ENCODE measurements at places on chromosomes 11 and 22. TPM values are rescaled to one million over a fixed set of nuclear protein-coding genes. Genes with fewer than 3 reads are reported as not detected.

The MMP27 gene
- total RNA-seq = not detected

The CDC42EP2 gene
- 5.6 TPM for total RNA-seq

The OR4D5 gene
- total RNA-seq = not detected

DNA sequence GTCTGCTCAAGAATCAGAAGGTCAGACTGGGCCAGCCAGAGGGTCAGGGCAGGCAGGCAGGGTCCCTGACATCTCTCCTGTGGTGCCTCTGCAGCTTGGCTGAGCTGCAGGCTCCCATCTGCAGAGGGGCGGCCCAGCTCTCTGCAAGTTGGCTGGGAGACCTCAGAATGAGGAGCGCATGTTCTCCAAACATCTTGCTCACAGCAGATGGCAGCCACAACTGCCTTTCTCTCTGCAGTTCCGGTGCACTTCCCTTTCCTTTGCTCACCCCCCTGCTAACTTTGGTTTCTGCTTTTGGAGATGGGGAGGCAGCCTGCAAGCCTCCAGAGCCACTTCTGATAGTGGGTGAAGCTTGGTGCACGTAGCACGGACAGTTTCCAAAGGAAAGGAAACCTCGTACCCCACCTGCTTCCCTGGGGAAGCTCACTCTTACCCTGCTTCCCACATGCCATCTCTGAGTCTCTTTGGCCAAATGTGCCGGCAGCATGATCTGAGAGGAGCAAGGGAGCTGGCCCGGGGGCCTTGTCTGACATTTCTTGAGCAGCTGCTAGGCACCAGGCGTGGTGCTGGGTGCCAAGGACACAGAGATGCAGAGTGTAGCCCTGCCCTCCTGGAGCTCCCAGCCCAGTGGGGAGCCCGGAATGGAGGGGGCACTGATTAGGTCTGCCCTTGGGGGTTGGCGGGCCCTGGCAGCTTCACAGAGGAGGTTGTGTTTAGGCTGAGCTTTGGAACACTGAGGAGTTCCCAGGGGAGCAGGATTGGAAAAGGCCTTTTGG lies 18.2 kb downstream of the DAGLA start:
- no peak for DNase-seq

DNA sequence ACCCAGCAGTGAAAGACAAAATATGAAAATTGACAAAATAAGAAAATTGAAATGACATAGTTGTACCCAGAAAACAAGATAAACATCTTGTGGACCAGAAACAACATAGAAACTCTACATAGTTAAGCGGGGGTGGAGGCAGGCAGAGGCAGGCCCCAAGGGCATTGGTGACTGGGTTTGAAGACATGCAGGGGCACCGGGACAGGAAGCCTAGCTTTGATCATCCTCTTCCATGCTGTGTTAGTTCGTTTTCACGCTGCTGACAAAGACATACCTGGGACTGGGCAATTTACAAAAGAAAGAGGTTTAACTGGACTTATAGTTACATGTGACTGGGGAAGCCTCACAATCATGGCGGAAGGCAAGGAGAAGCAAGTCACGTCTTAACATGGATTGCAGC lies 33.5 kb upstream of the CRTAM start:
- DNase-seq = no peak

- peak; percentile 35 for DNase-seq
Measured at GRCh38 chr11:78432058-78432515, 14.5 kb upstream of the GAB2 start.

DNA sequence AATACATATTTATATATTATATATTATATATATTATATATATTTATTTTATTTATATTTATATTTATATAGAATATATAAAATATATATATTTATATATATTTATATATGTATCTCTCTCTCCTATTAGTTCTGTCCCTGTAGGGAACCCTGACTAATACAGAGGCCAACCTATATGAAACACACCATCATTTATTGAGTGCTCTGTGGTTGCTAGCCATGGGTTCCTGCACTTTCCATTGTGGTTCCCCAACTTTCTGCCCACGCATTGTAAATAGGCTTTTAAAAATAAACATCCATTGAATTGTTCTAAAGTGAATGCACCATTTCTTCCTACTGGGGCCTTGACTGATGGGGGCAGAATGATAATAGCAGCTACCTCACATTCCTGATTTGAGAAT lies 93.8 kb upstream of the SESN3 start:
- DNase-seq = no peak

GRCh38 chr11:113896156-113896879 lies 8.3 kb upstream of the HTR3B start:
- DNase-seq = peak; percentile 51

All from SJCRH30 (cell line).